ENCODE measurements at places on chromosomes 5 and 9.

GRCh38 chr5:107744418-107745330 lies 73.9 kb upstream of the EFNA5 start:
- DNase-seq, result no peak

DNA sequence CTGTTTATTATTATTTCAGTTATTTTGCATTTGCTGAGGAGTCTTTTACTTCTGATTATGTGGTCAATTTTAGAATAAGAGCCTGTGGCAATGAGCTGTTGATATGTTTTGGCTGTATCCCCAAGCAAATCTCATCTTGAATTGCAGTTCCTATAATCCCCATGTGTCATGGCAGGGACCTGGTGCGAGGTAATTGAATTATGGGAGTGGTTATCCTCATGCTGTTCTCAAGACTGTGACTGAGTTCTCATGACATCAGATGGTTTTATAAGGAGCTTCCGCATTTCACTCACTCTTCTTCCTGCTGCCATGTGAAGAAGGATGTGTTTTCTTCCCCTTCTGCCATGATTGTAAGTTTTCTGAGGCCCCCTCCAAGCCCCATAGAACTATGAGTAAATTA lies 114.9 kb upstream of the SLCO6A1 start:
- no peak for DNase-seq

DNA sequence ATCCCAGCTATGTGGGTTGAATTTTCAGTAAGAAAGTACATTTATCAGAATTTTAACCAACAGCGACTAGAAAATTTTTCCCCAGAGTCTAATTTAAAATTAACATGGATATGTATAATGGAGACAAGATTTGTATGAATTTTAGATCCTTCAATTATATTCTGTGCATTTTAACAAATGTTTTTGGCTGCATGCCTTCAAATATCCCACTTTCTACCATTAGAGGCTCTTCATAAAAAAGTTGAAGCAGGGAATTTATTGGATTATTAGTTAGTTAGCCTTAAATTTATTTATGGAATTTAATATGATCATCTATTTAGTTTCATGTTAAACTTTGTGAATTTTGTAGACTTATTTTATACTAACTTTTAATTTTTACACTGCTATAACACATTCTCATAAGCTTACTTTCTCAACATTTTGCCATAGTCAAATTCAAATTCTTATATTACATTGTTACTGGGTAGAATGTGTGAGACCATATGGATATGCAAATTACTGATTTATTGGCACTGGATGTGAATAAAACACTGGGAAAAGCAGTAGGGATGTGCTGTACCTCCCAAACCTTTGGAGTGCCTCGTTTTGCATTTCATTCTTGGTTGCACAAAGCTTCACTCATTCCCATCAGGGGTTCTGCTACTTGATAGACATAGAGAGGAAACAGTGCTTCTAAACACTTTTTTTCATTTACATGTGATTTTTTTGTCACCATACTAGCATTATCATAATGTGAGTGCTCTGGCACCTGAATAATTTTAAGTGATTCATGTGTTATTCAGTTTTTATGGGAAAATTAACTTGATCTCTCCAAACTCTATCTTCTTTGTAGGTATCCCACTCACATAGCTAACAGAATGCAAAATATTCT lies 491.8 kb upstream of the COX7C start:
- no peak for DNase-seq

DNA sequence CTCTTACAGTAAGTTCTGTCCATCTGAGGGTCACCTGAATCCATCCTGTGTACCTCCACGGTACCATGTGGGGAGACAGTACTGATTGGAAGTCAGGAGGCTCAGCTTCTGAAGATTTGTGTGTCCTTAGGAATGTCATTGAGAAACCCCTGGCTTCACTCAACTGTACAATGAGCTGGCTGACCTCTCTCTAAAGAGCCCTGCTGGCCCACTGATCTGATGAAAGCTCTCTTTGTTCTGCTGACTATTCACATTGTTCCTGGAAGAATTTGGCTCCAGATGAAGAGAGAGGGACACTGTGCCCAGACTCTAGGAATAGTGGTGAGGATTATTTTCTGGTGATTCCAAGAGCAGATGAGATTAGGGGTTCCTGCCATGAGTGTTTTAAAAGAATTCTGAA lies 141.2 kb downstream of the LURAP1L start:
- peak; percentile 25 for DNase-seq

GRCh38 chr9:123073991-123074422 lies 40.5 kb downstream of the GPR21 start:
- DNase-seq, result peak; percentile 76

GRCh38 chr9:88767504-88767790 lies 223.8 kb upstream of the S1PR3 start:
- DNase-seq, result no peak
